Adrenal gland (tissue), 19 donors: ENCODE measurements at places on chromosomes 5 and 9. TPM values are rescaled to one million over a fixed set of nuclear protein-coding genes. Genes with fewer than 3 reads are reported as not detected.

LCN15 gene
- polyA plus RNA-seq = not detected

ADAMTS13 gene
- polyA plus RNA-seq = 13.4 TPM

NTRK2 gene
- polyA plus RNA-seq = 1.2 TPM

PCDHGA2 gene
- 2.1 TPM for polyA plus RNA-seq

ZFP2 gene
- 5.6 TPM for polyA plus RNA-seq
